Dermis microvascular lymphatic vessel endothelial cell (primary cell): ENCODE measurements at places on chromosomes 7 and 10.

DNA sequence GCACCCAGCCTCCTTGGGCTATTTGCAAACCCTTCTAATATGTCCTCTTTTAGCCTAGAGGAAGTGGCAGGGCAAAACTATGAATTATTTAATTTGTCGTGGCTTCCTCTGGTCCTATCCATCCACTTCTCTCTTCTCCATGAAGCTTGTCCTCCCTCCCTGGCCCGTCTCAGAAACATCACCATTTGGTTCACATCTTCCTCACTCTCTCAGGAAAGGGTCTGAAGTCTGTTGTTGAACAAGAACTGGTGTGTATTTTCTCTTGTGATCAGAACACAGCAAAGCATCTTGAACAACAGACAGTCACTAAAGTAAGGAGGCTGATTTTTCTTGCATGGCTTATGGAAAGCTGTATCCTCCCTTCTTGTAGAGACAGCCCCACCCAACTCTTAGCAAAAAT is 550.1 kb upstream of the NRP1 start:
- no peak for DNase-seq

DNA sequence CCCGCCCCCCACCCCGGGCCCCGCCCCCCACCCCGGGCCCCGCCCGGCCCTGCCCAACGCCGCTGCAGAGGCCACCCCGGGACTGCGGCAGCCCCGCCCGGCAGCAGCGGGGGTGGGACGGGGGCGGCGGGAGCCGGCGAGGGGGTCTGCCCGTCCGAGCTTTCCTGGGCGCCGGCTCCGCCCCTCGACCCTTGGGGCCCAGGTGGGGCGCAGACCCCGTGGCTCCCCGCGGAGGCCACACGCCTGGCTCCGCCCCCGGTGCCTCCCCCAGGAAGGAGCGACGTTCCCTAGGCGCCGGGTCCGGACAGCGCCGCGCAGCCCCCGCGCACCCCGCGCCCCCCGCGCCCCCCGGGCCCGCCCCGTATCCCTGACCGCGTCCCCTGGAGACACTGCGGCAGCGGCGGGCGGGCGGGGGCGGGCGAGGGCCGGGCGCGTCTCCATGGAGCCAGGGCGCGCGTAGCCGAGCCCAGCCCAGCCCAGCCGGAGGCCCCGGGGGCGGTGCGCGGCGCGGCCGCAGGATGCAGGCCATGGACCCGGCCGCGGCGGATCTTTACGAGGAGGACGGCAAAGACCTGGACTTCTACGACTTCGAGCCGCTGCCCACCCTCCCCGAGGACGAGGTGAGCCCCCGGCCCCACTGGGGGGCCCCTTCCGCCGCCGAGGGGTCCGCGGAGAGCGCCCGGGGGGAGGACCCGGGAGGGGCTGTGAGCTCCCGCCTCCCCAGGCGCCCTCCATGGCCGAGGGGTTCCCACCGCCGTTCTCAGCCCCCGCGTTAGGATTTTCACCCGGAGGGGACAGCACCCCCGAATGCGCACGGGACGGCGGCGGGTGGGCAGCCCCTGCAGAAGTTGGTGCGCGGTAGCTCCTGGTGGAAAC is at the start of gene KNDC1:
Gene KNDC1 (plus strand): TSS at position 270 of the 876 bp plus-strand sequence. CDS start 249 bp downstream, at position 519.
- no peak for DNase-seq

DNA sequence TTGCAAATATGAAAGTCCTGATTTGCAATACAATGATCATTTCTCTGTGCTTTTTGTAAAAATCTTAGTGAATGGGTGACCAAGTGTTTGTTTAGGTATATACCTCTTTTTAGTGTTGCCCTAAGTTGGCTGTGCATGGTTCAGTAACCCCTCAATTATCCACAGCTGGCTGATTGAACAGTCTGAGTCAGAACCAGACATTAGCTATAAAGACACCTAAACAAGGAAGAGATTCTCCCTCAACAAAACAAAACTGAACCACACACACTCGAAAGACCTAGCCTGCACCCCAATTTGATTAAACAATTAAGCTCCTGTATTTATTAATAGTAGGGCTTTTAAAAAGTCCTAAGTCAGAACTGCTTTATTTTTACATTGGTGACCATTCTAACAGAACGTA is 2.8 kb downstream of the RSBN1L start:
- DNase-seq: no peak

DNA sequence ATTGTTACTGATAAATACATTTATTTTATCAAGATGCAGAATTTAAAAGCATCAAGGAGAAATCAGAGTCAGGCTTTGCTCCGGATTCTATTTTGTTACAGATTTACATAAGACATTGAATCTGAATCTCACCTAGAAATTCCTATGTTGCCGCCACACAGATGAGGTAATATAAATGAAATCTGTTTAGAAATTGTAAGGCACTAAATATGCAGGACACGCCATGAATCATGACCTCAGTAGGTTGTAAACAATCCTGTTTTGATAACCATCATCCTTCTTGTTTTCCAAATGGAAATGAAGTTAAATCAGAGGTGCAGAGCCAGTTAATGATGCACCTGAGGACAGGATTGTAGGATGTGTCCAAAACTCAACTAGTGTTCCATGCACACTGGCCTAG is 778.0 kb downstream of the MAGI2 start:
- DNase-seq: no peak

- peak; percentile 30 for DNase-seq
Observed at GRCh38 chr10:131928248-131929095, 27.7 kb downstream of the PPP2R2D start.

GRCh38 chr10:79299397-79300241 is 47.6 kb upstream of the PPIF start:
- DNase-seq: peak; percentile 16

- no peak for DNase-seq
Observed at GRCh38 chr10:43268491-43268890, 1.6 kb upstream of the RASGEF1A start.

DNA sequence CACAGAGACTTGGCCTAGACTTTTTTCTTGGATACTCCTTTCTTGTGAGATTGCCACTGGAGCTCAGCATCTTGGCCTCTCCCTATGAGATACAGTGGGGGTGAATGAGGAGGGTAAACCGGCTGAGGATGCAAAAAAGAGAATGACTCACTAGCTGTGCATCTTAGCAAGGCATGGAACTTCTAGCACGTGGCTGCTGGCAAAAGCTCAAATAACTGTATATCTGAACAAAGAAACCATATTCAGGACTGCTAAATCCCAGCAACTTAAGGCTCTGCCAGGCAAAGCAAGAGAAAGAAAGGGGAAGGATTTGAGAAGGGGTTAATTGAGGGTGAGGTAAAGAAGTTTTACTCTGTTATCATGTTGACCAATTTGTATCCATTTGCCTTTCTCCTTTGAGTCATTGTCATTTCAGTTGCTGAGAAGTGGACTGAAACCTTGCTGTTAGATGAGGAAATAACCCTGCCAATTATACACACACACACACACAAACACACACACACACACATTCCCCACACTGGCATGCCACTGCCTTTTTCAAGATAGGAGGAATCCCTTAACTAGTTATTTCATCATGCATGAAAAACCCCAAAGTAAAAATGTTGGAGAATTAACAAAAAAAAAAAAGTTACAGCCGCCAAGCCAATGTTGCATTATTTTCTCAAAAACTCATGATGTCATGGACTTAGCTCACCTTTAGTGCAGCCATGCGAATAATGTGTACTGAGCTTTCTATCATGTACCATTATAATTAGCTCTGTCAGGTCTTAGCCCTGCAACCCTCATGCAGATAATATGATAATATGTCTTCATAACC is 997.3 kb downstream of the LRMDA start:
- DNase-seq: no peak

- DNase-seq: peak; percentile 76
Observed at GRCh38 chr7:12719981-12720865, 32.8 kb downstream of the ARL4A start.

DNA sequence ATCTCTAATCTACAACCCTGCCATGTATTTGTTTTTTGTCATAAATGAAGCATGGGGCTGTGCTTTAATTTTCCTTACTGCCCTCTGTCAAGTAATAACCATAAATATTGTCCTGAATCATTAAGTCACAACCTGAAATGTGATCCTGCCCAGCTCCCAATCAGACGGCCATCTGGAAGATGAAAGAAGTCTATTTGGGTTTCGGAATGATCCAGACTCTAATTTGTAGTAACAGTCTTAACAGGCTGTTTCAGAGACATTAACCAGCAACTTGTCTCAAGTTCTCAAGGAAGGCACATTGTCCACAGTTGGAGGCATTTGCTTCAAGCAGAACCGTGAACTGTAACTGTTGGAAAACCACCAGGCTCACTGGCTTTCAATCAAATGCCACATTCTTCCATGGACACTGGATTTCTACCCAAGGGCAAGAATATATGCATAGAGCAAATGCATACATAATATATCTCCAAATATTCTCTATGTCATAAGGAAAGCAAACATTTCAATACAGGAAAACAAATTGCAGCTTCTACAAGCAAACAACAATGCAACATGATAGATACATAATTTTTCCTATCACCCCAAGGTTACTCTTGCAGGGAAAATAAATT is 405.2 kb upstream of the NPVF start:
- DNase-seq: no peak
